G401 (cell line): ENCODE measurements at places on chromosomes 6 and 20.

DNA sequence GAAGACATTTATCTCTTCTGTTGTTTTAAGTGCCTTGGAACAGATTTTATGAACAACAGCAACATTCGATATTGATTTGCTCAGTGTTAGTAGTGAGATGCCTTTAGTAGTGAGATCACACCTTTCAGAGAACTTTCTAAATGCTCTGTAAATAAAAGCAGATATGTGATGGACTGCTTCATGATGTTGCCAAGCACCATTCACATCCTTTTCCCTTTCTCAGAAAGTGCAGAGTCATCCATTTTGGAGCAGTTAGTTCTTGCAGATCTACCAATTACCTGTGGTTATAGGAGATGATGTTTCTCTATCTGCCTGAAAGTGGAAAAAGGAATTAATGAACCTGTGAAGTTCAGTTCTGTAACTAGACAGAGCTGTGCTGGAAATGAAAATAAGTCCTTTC lies 27.0 kb downstream of the CBFA2T2 start:
- peak; percentile 29 for DNase-seq

DNA sequence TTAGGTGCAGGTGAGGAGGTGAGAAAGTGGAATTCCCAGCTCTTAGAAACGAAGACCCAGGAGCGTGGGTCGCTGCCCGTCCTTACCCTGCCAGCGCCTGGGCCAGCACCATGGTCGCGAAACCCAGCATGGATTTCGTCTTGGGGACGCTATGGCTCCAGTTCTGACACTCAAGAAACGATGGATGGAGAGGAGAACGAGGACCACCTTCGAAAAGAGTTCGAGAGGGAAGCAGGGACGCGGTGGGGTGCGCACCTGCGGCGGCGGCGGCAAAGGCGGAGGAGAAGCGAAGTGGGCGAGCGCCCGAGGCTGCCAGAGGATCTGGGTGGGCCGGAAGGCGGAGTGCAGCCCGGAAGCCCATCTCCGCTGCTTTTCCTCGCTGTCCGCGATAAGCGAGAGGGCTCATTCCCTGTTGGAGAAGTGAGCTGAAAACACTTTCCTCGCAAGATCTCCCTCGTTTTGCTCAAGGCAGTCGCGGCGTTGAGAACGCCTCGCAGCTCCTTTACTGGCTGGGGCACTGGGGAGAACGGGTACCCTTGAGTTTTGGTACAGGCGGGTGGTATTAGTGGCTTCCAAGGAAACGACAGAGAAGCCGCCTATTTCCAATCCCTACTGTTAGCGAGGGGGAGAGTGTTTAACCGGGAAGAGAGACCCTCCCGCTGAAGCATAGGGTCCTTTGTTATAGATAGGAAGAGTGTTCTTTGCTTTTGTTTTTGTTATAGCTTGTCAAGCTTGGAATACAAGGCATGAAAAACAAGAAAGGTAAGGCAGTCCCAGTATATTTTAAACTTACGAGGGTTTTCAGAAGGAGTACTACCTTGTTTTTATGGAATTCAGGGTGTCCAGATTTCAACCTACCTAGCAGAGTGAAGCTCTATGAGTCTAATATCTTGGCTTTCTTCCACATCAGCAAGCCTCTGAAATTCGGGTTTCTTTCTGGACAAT lies 109.5 kb downstream of the TRIM27 start:
- no peak for DNase-seq

GRCh38 chr20:478949-479429 lies 16.7 kb upstream of the TBC1D20 start:
- peak; percentile 84 for DNase-seq

DNA sequence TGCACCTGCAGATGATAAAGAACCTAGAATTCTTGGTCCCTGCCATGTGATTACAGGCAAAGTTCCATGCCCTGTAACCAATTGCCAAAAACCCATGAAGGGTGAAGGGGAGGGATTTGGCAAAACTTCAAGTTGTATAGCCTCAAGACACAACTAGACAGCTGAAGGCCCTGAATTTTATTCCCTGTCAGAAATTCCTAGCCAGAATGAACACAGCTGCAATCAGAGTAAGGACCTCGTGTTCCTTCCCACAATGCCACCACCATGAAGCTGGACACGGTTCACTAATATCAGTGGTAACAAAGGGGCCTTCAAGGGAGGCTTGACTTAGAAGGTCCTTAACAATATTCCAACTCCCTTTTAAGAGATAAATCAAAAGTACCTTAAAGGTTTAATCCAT lies 22.5 kb upstream of the IRAK1BP1 start:
- DNase-seq = no peak

GRCh38 chr20:1901704-1902103 lies 6.5 kb downstream of the SIRPA start:
- DNase-seq = peak; percentile 56

DNA sequence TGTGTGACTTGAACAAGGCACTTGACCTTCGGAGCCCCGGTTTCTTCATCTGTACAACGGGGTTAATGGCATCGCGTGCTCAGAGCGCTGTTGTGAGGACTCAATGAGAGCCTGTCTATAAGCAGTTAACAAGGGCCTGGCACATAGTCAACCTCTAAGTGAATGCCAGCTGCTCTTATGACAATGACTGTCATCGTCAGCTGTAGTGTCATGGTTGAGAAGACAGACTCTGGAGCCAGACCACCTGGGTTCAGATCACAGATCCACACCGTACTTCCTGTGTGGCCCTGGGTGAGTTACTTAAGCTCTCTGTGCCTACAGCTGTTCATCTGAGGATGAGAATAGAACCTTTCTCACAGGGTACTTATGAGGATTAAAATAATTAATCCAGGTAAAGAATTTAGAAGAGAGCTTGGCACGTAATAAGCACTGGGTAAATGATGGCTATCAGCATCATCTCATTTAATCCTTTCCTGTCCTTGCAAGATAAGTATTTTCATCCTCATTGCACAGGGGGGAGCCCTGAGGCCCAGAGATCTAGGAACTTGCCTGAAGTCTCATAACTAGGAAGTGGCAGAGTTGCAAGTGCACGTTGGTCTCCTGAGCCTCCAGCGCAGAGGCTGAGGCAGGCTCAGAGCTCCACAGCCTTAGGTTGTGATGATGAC lies 105.3 kb downstream of the EYA2 start:
- DNase-seq = no peak

DNA sequence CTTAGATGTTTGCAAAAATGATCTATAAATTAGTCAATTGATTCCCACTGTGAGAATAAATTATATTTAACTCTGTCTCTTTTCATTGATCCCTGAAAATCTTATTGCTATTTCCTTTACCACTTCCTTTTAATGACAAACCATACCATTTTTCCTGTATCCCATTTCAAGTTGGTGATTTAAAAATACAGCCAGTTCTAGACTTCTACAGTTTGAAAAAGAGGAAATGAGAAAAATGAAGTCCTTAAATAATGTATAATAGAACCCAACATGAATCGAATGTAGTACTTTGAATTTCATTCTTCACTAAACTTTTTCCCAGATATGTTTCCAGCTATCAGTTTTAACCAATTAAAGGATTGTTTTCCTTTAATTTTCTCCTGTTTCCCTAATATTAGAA lies 29.5 kb upstream of the SDHAF4 start:
- DNase-seq = no peak

GRCh38 chr6:128659276-128659675 lies 138.9 kb upstream of the PTPRK start:
- DNase-seq = no peak

- no peak for DNase-seq
Observed at GRCh38 chr20:23308908-23309307, 41.7 kb upstream of the NXT1 start.

DNA sequence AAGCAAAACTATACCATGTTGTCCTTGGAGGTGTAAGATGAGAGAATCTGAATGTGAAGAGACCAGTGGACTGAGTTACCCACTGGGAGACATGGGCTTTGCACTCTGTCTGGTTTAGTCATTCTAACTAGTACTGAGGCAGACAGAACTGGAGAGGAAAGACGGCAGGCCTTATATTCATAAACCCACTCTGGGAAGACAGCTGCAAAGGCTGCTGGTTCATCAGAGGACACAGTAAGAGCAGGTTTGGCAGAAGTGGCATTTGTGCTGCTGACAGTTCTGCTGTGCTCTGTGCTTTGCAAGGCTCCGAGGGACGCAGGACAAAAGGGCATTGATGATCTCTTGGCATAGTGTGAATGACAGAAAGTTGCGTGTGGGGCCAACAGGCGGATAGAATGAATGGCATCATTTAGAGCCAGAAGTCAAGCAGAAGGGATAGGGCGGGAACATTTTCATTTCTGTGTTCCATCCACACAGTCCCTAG lies 142.3 kb upstream of the TENT5A start:
- peak; percentile 76 for DNase-seq

GRCh38 chr6:166830891-166831363 lies 125.4 kb downstream of the RNASET2 start:
- no peak for DNase-seq

- peak; percentile 30 for DNase-seq
Observed at GRCh38 chr20:41697861-41698559, 79.8 kb upstream of the CHD6 start.
